ENCODE measurements at places on chromosomes 2 and 18.

GRCh38 chr18:10194592-10194991, 259.8 kb upstream of the APCDD1 start:
- H3K27me3 ChIP-seq, result no peaks in the 10 kb centered on the region
- no peak overlapping the region for H3K27ac ChIP-seq
- H3K4me3 ChIP-seq, result no peak overlapping the region
- no peaks in the 10 kb centered on the region for H3K4me1 ChIP-seq
- DNase-seq, result no peak

DNA sequence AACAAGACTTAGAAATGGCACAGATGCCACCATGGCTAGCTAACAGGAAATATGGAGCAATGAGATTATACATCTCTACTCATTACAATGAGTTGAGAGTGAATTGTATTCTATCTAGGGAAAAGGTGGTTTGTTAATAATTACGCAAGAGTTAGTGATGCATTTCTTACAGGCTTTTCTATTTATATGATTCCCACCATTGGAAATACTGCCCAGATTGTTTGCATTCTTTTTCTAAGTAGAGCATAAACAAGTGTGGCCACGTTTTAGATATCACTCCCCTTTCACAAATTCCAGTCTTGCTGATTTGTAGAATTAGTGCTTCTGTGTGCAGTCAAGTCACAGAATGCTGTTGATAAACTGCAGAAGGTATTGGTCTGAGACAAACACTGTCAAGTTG, 56.6 kb downstream of the ZNF804A start:
- no peaks in the 10 kb centered on the region for H3K27me3 ChIP-seq
- H3K27ac ChIP-seq, result no peak overlapping the region
- DNase-seq, result no peak
- no peaks in the 10 kb centered on the region for H3K36me3 ChIP-seq
- no peak overlapping the region for H3K4me3 ChIP-seq

DNA sequence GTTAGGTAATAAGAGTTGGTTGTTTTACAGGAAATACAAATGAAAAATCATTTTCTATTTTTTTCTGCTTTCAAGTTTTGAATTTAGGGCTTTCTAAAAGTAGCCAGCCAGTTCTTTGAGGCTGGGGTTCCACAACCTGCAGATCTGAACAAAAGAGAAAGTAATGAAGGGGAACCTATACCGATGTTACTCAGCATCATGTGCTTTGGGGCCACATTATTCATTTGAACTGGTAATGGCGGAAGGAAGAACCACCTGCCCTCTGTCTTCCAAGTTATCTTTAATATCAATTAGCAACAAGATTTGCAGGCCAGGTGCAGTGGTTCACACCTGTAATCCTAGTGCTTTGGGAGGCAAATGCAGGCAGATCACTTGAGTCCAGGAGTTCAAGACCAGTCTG, 12.9 kb upstream of the MRO start:
- no peak overlapping the region for H3K27ac ChIP-seq
- H3K4me1 ChIP-seq, result no peaks in the 10 kb centered on the region
- no peaks in the 10 kb centered on the region for H3K36me3 ChIP-seq
- no peaks in the 10 kb centered on the region for H3K27me3 ChIP-seq
- DNase-seq, result no peak

DNA sequence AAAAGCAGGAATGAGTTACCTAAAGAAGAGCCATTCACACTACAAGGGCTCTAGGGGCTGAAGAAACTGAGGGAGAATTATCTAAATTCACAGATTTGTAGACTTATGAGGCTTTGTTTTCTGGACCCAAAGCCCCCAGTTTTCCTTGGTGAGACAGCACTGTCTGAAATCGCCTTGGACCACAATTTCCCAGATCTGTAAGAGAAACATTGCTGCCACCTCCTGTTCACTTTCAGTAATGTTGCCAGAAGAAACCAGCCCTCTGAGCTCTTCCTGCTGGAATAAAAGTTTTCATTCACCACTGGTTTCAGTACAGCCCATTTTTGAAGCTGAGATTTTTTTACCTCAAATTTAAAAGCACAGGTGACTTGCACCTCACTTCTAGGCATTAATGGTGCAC, 169.2 kb downstream of the CDH20 start:
- no peak overlapping the region for H3K27ac ChIP-seq
- no peak overlapping the region for H3K4me3 ChIP-seq
- no peaks in the 10 kb centered on the region for H3K27me3 ChIP-seq
- no peaks in the 10 kb centered on the region for H3K4me1 ChIP-seq

- H3K27me3 ChIP-seq, result no peaks in the 10 kb centered on the region
- H3K27ac ChIP-seq, result no peak overlapping the region
- H3K36me3 ChIP-seq, result no peaks in the 10 kb centered on the region
- no peak for DNase-seq
Measured at GRCh38 chr18:50719471-50720324, 100.1 kb downstream of the MRO start.

- H3K36me3 ChIP-seq, result no peaks in the 10 kb centered on the region
- H3K27me3 ChIP-seq, result no peaks in the 10 kb centered on the region
- no peak overlapping the region for H3K27ac ChIP-seq
- DNase-seq, result no peak
Measured at GRCh38 chr2:207136874-207137273, 28.9 kb downstream of the KLF7 start.

DNA sequence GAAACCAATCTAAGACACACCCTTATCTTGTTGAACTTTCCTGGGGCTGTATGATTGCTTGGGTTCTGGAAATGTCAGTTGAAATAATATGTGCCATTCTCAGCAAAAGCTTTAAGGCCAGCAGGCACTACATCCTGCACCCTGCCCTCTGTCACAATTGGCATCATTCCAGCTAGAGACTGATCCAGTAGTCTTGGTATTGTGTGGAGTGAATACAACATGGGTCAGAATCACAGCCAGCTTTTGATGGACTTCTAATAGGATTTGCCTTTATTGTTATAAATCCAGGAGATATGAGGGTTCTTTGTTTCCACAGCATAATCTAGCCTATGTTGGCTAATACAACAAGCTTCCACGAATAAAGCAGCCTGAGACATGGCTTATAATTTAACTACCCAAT, 617.0 kb upstream of the CDH2 start:
- no peak overlapping the region for H3K4me3 ChIP-seq
- DNase-seq, result no peak
- no peaks in the 10 kb centered on the region for H3K27me3 ChIP-seq
- H3K4me1 ChIP-seq, result no peaks in the 10 kb centered on the region
- H3K36me3 ChIP-seq, result no peaks in the 10 kb centered on the region
- H3K27ac ChIP-seq, result no peak overlapping the region

GRCh38 chr18:22032392-22032961, 136.9 kb upstream of the GATA6 start:
- no peaks in the 10 kb centered on the region for H3K4me1 ChIP-seq
- no peaks in the 10 kb centered on the region for H3K27me3 ChIP-seq
- no peak for DNase-seq
- no peaks in the 10 kb centered on the region for H3K36me3 ChIP-seq
- no peak overlapping the region for H3K4me3 ChIP-seq

GRCh38 chr18:26656944-26657536, 108.7 kb upstream of the KCTD1 start:
- no peaks in the 10 kb centered on the region for H3K36me3 ChIP-seq
- no peak overlapping the region for H3K4me3 ChIP-seq
- DNase-seq, result no peak
- no peak overlapping the region for H3K27ac ChIP-seq
- no peaks in the 10 kb centered on the region for H3K4me1 ChIP-seq

DNA sequence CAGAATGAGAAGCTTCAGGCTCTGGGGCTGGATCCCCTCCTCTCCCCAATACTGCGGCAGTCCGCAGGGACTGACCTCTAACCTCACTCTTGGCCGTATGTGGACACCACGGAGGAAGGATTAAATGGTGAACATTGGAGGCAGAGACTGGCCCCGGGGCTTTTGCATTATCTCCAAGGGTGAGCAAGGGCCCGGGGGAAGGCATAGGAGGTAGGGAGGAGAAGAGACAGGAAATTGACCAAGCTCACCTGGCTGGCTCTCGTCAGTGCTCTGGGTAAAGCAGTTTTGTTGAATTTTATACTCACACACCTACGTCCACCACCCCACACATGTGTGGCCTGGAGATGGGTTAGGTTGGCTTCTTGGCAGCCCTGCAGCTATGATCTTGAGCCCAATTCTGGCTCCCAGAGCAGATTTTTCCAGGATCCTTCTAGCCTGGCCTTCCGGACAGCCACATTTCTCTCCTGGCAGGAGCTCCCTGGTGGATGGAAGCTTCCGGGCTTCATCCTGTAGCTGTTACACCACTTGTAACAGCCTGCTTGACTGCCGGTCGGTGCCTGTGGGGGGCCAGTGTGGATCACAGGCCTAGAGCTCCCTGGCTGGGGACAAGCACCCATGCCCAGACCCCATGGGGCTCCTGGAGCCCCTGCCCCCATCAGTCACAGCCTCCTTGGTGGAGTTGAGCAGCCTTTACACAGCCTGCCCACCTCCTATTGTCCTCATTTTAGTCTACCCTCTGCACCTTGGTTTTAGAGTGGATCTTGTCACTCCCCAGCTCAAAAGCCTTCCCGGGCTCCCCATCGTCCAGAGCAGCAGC, 7.6 kb downstream of the ITM2C start:
- no peaks in the 10 kb centered on the region for H3K27me3 ChIP-seq
- H3K36me3 ChIP-seq, result peaks cover 10% of the 10 kb centered on the region
- no peak overlapping the region for H3K4me3 ChIP-seq
- H3K27ac ChIP-seq, result no peak overlapping the region

DNA sequence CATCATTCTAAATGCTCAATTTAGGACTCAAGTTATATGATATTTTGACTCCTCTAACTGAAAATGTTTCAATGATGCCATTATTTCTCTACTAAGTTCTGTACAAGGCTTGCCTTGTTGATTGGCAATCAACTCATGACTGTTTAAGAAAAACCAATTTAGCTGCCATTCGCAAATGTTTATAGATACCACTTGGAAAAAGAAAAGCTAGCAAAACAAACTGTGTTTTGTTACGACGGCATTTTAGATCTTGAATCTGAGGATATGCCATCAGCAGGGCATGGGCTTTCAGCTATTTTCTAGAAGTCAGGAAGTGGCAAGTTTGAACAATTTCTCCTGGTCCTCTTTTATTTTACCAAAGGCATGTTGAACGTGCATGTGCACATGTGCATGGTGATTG, 65.3 kb downstream of the MREG start:
- no peaks in the 10 kb centered on the region for H3K27me3 ChIP-seq
- no peaks in the 10 kb centered on the region for H3K36me3 ChIP-seq
- no peak overlapping the region for H3K4me3 ChIP-seq
- no peaks in the 10 kb centered on the region for H3K4me1 ChIP-seq
- no peak overlapping the region for H3K27ac ChIP-seq
- DNase-seq, result no peak

GRCh38 chr2:100980046-100980445, 22.0 kb upstream of the RPL31 start:
- no peaks in the 10 kb centered on the region for H3K36me3 ChIP-seq
- DNase-seq, result no peak

- no peaks in the 10 kb centered on the region for H3K36me3 ChIP-seq
- no peaks in the 10 kb centered on the region for H3K4me1 ChIP-seq
- no peaks in the 10 kb centered on the region for H3K27me3 ChIP-seq
- no peak overlapping the region for H3K27ac ChIP-seq
Measured at GRCh38 chr2:209141142-209141541, 282.7 kb upstream of the MAP2 start.

DNA sequence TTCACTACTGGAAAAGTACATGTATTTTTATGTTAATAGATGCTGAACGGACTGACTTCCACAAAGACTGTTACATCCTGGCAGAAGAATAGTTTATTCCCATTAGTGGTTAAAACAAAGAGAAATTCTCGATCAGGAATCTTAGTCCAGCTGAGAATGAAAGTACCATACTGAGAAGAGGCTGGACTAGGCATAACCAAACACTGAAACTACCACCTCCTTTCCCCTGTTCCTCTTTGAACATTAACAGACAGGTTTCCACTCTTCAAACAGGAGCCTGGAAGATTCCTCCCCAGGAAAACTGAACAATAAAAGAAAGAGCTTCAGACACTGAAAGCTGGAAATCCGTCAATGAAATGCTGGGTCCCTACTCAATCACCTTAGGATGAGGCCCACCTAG, 25.8 kb downstream of the LDAH start:
- no peaks in the 10 kb centered on the region for H3K27me3 ChIP-seq
- H3K4me1 ChIP-seq, result no peaks in the 10 kb centered on the region
- H3K27ac ChIP-seq, result no peak overlapping the region
- no peaks in the 10 kb centered on the region for H3K36me3 ChIP-seq
- no peak overlapping the region for H3K4me3 ChIP-seq
- no peak for DNase-seq

- H3K4me1 ChIP-seq, result no peaks in the 10 kb centered on the region
- no peak for DNase-seq
- H3K36me3 ChIP-seq, result no peaks in the 10 kb centered on the region
- no peak overlapping the region for H3K27ac ChIP-seq
- no peak overlapping the region for H3K4me3 ChIP-seq
Measured at GRCh38 chr2:64677530-64677929, 23.8 kb upstream of the SERTAD2 start.

DNA sequence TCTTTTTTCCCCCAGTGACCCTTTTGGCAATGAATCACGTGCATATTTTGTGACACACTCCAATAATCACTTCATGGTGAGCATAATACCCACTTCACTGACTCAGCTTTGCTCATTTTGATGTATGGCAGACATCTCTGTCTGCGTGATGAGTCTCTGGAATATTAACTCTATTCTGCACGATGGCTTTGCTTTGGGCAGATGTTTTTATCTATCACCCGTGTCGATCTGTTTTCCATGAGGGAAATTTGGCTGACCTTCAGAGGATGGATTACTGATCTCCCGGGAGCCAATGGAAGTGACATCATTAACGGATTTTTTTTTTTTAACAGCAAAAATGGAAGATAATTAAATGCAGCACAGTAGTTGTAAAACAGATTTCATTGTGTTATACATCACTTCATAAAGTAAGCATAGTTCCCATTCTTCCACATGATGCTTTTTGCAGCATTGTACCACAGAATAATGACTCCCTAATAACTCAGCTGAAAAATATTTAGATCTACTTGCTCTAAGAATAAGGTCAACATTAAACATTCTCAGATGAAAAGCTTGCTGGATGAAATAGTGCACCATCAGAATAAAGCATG, 29.8 kb downstream of the CDC42EP3 start:
- peaks cover 31% of the 10 kb centered on the region for H3K4me1 ChIP-seq
- no peaks in the 10 kb centered on the region for H3K27me3 ChIP-seq
- H3K36me3 ChIP-seq, result peaks cover 7% of the 10 kb centered on the region
- no peak for DNase-seq
- no peak overlapping the region for H3K4me3 ChIP-seq

Measured in effector memory CD4-positive, alpha-beta T cell (primary cell).